ENCODE measurements at places on chromosomes 6 and 20.
A peak's percentile ranks its signal among the peaks of the same experiment; 100 is the strongest.

- DNase-seq = no peak
Observed at GRCh38 chr6:139640921-139641320, 266.5 kb upstream of the CITED2 start.

- no peak for DNase-seq
Observed at GRCh38 chr6:137910843-137911456, 43.9 kb downstream of the TNFAIP3 start.

GRCh38 chr6:165049362-165049761, 260.0 kb downstream of the C6orf118 start:
- peak; percentile 44 for DNase-seq

DNA sequence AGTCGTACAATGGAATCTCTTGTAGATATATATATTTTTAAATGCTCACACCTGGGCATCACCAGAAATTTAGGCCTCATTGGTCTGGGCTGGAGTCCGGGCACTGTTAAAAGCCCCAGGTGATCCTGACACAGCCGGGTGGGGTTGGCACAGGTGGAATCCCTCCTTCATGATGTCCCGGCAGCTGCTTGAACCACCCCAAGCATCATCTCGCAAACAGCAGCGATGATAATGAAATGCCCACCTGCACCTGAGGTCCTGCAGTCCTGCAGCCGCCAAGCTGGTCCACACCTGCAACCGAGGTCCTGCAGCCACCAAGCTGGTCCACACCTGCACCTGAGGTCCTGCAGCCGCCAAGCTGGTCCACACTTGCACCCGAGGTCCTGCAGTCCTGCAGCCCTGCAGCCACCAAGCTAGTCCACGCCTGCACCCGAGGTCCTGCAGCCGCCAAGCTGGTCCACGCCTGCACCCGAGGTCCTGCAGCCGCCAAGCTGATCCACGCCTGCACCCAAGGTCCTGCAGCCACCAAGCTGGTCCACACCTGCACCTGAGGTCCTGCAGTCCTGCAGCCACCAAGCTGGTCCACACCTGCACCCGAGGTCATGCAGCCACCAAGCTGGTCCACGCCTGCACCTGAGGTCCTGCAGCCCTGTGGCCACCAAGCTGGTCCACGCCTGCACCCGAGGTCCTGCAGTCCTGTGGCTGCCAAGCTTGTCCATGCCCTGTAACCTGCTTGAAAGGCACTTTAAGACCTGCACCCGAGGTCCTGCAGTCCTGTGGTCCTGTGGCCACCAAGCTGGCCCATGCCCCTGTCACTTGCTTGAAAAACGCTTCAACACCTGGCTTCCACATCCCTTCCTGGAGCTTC, 261.2 kb downstream of the DLL1 start:
- DNase-seq = no peak

DNA sequence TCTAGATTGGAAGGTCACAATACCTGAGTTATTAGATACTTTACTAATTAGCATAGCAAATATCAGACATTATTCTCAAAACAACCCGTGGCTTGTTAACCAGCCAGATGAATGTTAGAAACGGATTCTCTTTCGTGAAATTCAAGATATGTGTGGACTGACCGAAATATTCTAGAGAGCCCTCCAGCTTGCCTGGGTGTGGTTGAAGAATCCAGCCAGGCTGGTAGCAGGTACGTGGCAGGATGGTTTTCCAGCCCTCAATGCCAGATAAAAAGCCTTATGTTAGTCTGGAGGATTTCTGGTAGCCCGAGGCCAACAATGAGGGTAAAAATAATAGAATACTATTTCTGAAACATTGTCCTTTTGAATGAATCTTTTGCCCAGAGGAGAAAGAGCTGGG, 19.3 kb downstream of the ECT2L start:
- DNase-seq = no peak

- DNase-seq = no peak
Observed at GRCh38 chr20:21361266-21361665, 36.1 kb downstream of the NKX2-4 start.

Data from AG10803 (cell line).